ENCODE measurements at places on chromosomes 6 and 20.
A peak's percentile ranks its signal among the peaks of the same experiment; 100 is the strongest.

GRCh38 chr20:5376228-5376627, 59.5 kb upstream of the PROKR2 start:
- DNase-seq, result no peak

DNA sequence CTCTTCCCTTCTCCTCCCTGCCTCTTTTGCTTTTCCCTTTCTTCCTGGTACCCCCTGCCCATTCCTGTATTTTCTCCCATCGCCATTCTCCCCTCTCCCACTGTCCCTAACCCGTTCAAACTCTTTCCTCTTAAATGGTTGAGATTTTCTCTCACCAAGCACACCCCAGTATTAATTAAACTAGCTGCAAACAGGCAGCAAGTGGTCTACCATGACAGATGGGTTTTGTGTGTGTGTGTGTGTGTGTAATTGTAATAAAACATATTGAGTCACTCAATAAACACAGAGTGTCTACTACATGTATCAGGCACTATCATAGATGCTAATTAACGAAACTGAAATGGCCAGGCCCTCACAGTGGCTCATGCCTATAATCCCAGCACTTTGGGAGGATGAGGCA, 6.7 kb downstream of the RAET1E start:
- DNase-seq, result no peak

- no peak for DNase-seq
These were observed 31.8 kb downstream of the PSMF1 start for GRCh38 chr20:1150218-1150617.

GRCh38 chr6:137784583-137784982, 82.5 kb upstream of the TNFAIP3 start:
- no peak for DNase-seq

DNA sequence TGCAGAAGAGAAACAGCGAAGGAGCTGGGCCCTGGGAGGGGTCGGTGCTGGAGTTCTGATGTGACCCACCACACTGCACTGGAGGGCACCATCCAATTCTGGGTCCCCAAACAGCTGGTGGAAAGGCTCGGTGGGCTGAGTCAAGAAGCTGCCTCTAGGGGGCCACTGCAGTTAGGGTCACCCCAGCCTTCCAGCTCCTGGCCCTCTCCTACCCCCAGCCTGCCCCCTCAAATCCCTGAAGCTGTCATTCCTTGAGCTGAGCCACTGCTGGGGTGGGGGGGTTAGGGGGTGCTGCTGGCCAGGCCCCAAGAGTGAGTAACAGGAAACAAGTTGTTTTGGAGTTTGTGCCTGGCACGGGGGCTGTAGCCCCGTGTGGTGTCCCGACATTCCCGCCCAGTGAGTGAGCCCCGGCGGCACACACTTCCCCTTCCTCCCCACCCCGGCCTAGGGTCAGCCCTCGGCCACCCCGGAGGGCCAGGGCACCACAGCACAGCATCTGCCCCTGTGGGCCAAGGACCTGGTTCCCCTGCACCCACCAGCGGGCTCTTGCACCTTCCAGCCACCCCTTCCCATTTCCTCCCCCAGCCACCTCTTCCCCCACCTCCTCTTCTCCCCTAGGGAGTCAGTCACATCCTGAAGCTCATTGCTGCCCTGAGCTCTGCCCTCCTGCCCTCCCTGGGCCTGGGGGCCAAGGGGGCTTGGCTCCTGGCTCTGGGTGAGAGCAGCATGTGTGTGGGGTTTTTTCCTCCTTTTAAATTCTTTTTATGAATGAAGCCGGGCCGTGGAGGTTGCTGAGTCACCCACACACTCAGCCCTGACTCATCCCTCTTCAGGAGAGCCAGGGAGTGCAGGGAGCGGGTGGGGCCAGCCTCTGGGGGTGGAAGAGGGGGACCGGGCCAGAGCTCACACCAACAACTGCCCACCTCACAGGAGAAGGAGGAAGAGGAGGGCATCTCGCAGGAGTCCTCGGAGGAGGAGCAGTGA, 4.6 kb downstream of the SMIM29 start:
- DNase-seq, result peak; percentile 85

DNA sequence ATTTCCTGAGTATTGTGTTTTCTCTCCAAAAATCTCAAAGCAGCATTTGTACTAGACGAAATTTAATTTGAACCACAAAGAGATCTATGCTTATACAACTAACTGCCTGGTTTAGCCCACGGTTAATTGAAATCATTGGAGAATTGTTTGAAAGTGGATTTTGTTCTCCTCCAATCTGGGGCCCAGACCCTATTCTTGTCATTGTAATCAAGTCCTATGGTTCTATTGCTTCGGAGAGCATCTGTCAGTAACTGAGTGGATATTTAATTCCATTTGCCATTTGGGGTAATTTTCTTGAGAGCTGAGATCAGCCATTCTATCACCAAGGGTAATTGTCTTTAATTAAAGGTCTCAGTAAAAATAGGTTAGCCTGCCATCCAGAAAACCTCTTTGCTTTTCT, 117.0 kb upstream of the KCNG1 start:
- no peak for DNase-seq

- DNase-seq, result no peak
These were observed 93.6 kb upstream of the TAB2 start for GRCh38 chr6:149223904-149224351.

DNA sequence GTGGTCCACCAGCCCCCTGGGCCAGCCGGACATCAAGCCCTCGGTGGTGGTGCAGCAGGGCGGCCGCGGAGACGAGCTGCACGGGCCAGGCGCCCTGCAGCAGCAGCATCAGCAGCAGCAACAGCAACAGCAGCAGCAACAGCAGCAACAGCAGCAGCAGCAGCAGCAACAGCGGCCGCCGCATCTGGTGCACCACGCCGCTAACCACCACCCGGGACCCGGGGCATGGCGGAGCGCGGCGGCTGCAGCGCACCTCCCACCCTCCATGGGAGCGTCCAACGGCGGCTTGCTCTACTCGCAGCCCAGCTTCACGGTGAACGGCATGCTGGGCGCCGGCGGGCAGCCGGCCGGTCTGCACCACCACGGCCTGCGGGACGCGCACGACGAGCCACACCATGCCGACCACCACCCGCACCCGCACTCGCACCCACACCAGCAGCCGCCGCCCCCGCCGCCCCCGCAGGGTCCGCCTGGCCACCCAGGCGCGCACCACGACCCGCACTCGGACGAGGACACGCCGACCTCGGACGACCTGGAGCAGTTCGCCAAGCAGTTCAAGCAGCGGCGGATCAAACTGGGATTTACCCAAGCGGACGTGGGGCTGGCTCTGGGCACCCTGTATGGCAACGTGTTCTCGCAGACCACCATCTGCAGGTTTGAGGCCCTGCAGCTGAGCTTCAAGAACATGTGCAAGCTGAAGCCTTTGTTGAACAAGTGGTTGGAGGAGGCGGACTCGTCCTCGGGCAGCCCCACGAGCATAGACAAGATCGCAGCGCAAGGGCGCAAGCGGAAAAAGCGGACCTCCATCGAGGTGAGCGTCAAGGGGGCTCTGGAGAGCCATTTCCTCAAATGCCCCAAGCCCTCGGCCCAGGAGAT, 1.0 kb downstream of the POU3F2 start:
- DNase-seq, result no peak

All from AG10803 (cell line).